ENCODE measurements at places on chromosomes 4 and X.
A peak's percentile ranks its signal among the peaks of the same experiment; 100 is the strongest.

GRCh38 chr4:13492747-13493146, 8.6 kb upstream of the RAB28 start:
- no peak for DNase-seq

GRCh38 chrX:11665168-11666111, at the start of gene ARHGAP6:
Gene ARHGAP6, minus strand, starts transcription at chrX:11665920. Its CDS starts 1,092 bp downstream, at chrX:11664828.
- DNase-seq = no peak

GRCh38 chr4:32858971-32859370, 2138.8 kb downstream of the PCDH7 start:
- no peak for DNase-seq

DNA sequence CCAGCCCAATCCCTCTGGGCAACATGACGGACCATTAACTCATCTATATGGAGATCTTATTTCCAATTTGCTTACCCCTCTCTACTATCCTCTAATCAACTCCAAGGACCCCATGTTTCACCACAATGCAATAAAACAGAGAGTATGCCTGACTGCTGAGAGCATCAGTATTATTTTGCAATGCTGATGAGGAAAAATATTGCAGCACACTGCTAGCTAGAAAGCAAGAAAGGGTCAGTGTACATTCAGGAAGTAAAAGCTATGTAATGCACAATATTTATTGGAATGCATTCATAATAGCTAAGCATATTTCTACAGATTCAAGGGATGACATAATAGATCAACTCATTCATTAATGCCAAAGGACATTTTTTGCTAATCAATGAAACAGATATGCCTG, 33.2 kb downstream of the ARAP2 start:
- no peak for DNase-seq

GRCh38 chrX:129649268-129650182, 5.2 kb downstream of the APLN start:
- no peak for DNase-seq

DNA sequence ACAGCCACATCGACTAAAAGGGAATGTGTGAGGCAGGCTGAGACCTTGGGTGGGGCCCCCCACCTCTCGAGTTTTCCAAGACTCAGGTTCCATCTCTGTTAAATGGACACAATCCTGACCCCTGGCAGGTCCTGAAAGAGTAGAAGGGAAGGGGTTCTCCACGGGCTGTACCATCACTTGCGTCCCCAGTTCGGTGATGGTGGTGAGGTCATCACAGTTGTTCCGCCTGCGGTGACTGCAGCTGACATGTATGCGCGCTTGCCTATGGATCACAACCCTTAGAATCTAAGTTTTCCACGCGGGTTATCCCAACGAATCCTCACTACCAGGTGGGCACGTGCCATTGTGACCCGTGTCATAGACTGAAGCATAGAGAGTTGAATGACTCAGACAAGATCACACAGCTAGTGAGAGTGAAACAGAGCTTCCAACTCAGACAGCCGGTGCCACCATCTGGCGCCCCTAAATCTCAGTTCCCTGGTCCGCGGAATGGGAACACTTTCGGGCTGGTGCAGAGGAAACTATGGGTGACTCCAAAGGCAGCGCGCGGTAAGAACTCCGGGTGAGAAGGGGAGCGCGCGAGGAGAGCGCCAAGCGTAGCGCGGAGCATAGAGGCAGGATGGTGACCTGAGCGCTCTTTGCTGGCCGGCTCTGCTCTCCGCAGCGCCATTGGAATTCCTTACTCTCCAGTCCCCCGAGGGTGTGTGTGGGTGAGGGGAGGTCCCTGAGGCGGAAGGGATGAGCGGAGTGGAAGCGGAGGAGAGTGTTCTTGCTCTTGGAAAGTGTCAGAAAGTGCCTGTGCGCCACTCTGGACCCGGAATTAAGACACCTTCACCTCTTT, 10.5 kb downstream of the MSX1 start:
- no peak for DNase-seq

DNA sequence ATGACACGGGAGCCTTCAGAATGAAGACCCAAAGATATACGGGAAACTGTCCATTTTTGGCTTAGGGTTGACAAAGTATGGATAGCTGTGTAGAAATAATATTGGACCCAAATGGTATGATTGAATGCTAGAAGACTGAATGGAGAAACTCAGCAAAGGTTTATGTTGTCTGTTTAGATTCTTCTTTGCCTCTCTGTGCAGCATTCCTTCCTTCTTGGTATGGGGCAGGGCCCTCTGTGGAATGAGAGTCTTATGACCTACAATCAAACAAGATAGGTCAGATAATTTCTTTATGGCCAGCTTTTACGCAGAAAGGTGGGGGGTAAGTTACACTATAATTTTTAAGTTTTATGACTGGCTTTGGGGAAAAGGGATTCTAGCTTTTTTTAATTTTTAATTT, 124.3 kb downstream of the PCDH10 start:
- DNase-seq = no peak

- DNase-seq = no peak
These were observed 39.6 kb downstream of the RUFY3 start for GRCh38 chr4:70761276-70761816.

- no peak for DNase-seq
These were observed 46.3 kb upstream of the LONRF3 start for GRCh38 chrX:118928151-118928550.

- no peak for DNase-seq
These were observed 35.3 kb downstream of the HPGDS start for GRCh38 chr4:94307231-94307871.

GRCh38 chr4:37890801-37891259, at the start of gene TBC1D1:
Gene TBC1D1, plus strand, starts transcription at chr4:37891084. Its CDS starts 11,012 bp downstream, at chr4:37902096.
- DNase-seq = peak; percentile 38

DNA sequence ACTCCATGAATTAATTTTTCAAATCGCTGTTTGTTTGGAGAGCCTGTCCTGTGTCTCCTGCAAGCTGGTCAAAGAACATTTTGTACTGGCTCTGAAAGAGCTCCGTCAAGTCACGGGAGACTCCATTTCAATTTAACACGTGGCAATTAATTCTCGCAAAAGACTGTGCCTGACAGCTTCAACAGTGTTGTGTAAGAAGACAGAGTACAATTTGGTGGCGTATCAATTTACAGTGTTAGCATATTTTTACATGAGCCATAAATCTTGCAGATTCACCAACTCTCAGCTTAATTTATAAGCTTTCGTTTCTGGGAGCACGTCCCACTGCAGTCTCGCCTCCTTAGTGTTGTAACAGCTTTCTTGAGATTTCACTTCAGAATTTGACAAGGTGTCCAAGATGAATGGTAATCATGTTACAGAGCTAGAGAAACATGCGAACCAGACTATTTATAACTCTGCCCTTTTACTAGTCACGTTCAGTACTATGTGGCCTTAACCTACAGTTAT, 70.8 kb downstream of the RWDD4 start:
- DNase-seq = no peak

DNA sequence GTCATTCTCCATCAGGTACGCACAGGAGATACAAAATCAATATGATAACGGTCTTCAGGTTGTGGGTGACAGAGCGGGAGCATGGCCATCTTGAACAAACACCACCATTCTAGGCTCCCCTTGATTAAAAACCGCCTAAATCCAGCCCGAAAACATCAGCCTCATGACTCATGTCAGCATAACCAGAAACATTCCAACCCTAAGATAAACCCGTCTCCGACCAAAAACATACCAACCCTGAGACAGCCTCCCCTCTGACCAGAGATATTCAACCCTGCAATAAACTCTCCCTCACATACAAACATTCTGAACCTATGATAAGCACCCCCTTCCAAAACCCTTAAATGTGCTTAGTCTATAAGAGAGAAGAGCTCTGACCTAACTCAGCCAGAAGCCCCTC, 157.9 kb downstream of the DHRSX start:
- DNase-seq = no peak

DNA sequence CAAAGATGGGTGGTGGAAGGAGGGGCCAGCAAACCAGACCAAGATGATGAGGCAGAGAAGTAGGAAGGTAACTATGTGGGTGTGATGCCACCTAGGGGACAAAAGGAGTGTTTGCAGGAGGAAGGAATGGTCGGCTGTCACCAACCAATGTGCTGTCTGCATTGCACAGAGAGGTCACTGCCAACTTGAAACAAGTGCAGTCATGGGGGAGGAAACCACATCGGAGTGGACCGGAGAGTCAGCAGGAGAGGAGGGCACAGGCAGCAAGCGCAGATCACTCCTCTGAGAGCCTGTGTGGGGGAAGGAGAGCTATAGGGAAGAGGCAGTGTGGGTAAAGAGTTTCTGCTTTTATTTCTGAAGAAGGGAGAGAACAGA, 38.5 kb upstream of the FGFBP2 start:
- peak; percentile 46 for DNase-seq

GRCh38 chr4:78482281-78482680, 69.3 kb upstream of the ANXA3 start:
- DNase-seq = no peak

DNA sequence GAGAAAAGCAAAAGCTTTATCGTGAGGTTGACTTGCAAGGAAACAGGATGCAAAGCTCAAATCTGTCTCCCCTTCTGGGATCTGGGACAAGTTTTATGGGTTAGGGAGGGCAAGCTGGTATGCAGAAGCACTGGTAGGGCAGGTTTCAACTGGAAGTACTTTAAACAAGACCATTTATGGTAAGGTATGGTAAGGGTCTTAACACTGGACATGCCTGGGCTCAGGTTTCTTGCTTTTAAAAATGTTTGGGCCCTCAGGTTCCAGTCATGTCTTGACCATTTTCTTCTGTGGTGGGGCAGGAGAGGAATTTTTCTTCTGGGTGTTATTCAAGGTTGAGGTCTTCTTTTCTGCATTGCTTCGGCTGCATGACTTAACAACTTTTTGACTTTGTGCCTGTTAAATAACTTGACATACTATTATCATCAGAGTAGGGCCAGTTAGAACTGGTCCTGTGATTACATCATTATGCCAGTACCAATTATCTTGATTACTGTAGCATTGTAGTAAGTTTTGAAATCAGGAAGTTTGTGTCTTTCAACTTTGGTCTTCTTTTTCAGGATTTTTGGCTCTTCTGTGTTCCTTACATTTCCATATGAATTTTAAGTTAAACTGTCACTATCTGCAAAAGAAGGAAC, 33.7 kb downstream of the CD38 start:
- DNase-seq = no peak

DNA sequence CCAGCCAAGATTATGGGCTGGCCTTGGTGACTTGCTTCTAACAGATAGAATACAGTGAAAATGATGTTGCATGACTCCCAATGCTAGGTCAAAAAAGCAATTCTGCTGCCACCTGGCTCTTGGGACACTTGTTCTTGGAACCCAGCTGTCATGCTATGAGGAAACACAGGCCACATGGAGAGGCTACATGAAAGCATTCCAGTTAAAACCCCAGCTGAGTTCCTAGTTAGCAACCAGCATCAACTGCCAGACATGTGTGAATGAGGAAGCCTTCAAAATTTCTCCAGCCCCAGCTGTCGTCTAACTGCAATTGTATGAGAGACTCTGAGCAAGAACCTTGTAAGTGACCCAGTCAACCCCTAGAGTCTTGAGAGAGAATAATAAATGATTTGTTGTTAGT, 105.2 kb upstream of the FGF16 start:
- no peak for DNase-seq

DNA sequence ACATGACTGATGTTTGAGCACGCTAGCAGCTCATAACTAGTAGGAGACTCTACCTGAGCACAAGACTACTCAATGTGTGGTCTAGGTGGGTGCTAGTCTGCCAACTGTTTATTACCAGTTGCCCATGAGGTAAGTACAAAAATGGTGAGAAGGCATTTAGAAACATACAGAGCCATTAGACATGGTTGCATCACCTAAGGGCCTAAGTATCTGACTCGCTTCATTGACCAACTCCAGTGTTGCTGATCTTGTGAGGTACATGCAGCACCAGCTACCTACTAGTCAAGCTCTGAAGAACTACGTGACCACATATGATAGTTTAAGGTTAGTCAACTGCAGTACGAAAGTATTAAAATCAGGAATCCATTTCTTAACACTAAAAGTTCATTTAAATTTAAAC, 39.9 kb downstream of the APBB2 start:
- DNase-seq = no peak

GRCh38 chr4:95761426-95761825, 78.5 kb upstream of the PDHA2 start:
- DNase-seq = no peak

DNA sequence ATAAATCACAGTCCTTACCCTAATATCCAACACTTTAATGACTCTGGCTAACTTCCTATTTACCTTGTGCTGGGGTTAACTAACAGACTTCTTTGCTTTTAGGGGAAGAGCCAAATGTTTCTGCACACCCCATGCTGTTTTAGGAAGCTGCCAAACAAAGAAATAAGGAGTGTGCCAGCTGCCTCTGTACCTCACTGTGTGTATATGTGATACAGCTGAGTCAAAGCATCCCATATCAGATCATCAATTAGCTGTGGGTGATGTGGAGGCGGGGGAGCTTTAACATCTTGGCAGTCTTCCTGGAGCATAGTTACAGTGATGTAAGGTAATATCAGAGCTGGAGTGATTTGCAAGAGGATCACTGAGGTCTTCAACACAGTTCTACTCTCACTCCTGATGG, 95.4 kb downstream of the COL25A1 start:
- DNase-seq = no peak

DNA sequence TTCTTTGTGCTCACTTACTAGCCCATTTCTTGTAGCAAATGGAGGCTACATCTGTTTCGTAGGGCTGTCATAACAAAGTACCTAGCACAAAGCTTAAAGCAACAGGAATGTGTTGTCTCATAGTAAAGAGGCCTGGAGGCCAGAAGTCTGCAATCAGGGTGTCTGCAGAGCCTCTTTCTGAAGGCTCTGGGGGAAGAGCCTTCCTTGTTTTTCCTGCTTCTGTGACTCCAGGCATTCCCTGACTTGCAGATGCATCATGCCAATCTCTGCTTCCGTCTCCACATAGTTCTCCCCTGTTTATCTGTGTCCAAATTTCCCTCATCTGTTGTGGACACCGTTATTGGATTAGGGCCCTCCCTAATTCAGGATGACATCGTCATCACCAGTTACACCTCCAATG, 67.1 kb downstream of the SHROOM2 start:
- DNase-seq = no peak

- no peak for DNase-seq
These were observed 42.8 kb upstream of the CCSER1 start for GRCh38 chr4:90084277-90084966.

GRCh38 chrX:41616255-41616654, 72.5 kb upstream of the GPR34 start:
- no peak for DNase-seq

DNA sequence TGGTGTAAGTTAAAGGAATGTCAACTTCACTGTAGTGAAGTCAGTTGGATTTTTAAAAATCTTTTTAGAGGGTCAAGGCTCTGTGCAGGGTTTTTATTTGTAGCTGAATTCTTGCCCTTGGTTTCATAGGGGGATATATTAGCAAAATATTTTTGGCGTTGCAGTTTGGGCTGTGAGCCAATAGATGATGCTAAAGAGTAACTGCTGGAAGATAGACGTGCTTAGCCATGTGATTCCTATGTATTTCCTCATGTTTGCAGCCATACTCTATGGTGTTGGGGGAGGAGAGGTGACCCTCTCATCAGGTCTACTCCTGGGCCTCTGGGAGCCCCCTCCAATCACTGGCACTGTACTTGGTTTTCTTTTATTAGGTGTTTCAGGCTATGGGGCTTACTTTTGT, 246.7 kb upstream of the ARHGAP24 start:
- no peak for DNase-seq

All from CD4-positive, alpha-beta T cell (primary cell).